DND-41 (cell line): ENCODE measurements at places on chromosomes 2 and 18.

DNA sequence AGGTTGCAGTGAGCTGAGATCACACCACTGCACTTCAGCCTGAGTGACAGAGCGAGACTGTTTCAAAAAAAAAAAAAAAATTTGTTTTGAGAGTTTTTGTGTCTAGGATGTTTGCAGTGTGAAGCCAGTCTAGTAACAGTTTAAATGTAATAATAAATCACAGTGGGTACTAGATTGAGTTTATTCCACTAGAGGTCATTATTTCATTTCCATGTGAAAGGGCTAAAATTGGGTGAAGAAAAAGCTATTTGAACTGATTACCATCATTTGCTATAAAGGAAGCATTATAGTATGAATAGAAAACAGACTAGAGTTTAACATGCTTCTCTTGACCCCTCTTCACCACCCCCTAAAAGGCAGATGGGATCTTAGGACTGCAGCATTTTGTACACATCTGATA, 20.3 kb downstream of the SNRPD1 start:
- no peaks in the 10 kb centered on the region for H3K4me1 ChIP-seq
- no peak overlapping the region for H3K4me3 ChIP-seq
- no peak overlapping the region for H3K27ac ChIP-seq
- H3K27me3 ChIP-seq = no peaks in the 10 kb centered on the region

GRCh38 chr2:28325173-28325566, 67.5 kb upstream of the FOSL2 start:
- DNase-seq = no peak
- H3K4me1 ChIP-seq = no peaks in the 10 kb centered on the region
- H3K36me3 ChIP-seq = no peaks in the 10 kb centered on the region
- H3K27me3 ChIP-seq = no peaks in the 10 kb centered on the region

GRCh38 chr2:111685342-111685741, 198.7 kb downstream of the ANAPC1 start:
- no peak for DNase-seq
- H3K4me3 ChIP-seq = no peak overlapping the region
- no peak overlapping the region for H3K27ac ChIP-seq
- H3K27me3 ChIP-seq = no peaks in the 10 kb centered on the region
- no peaks in the 10 kb centered on the region for H3K36me3 ChIP-seq
- H3K4me1 ChIP-seq = no peaks in the 10 kb centered on the region

- no peaks in the 10 kb centered on the region for H3K4me1 ChIP-seq
- no peaks in the 10 kb centered on the region for H3K27me3 ChIP-seq
- no peak for DNase-seq
- no peak overlapping the region for H3K4me3 ChIP-seq
Observed at GRCh38 chr2:206311026-206311425, 36.6 kb downstream of the ZDBF2 start.

DNA sequence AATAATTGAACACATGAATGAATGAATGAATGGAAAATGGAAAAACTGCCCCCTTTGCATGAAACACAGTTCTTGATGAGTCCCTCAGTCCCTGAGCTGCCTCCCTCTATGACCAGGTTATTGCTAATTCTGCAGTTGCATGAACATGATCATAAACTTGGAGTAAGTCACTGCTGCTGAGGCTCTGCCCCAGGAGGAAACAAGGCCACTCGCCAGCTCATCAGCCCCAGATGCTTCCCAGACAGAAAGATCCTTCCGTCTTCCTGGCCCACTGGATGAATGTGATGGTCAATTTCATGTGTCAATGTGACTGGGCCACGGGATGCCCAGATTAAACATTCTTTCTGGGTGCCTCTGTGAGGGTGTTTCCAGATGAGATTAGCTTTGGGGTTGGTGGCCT, 16.4 kb downstream of the GPR45 start:
- no peak overlapping the region for H3K4me3 ChIP-seq
- no peaks in the 10 kb centered on the region for H3K4me1 ChIP-seq
- no peaks in the 10 kb centered on the region for H3K27me3 ChIP-seq
- H3K36me3 ChIP-seq = no peaks in the 10 kb centered on the region

DNA sequence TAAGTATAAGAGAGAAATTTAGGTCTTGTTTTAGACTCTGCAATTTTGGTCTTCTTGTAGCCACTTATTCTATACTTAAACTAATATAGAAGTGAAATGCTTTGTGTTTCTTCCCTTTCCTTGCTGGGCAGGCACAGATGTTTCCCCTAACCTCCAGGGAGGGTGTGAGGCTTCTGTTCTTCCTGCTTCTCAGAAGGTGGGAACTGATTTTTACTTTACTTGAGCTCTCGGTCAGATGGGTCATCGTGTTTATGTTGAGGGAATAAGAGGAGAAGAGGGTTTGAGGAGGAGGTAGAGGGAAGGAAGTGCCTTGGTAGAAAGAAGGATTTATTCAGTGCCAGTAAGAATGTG, 92.5 kb upstream of the CXCR4 start:
- no peaks in the 10 kb centered on the region for H3K27me3 ChIP-seq
- H3K4me1 ChIP-seq = 0 out of 2 replicates have a peak, but pooled peaks cover 6% of the 10 kb centered on the region
- DNase-seq = no peak

DNA sequence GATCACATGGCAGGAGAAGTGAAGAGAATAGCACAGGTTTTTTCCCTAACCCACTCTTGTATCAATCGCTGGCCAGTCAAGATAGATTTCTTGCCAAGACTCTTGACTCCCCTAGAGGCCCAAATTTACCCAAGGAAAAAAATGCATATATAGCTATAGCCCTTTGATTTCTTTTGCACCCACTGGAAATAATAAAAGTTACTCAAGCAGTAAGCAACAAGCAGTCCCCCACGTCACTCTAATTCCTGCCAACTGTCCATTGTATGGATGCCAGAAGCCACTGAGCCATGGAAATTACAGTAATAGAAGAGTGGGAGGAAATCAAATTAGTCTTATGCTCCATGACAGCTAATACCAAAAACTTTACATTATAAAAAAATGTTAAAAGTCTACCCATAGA, 125.3 kb upstream of the SLC39A10 start:
- H3K27ac ChIP-seq = peak overlapping the region; percentile 97
- DNase-seq = no peak
- no peaks in the 10 kb centered on the region for H3K27me3 ChIP-seq
- H3K4me3 ChIP-seq = peak overlapping the region; percentile 57

DNA sequence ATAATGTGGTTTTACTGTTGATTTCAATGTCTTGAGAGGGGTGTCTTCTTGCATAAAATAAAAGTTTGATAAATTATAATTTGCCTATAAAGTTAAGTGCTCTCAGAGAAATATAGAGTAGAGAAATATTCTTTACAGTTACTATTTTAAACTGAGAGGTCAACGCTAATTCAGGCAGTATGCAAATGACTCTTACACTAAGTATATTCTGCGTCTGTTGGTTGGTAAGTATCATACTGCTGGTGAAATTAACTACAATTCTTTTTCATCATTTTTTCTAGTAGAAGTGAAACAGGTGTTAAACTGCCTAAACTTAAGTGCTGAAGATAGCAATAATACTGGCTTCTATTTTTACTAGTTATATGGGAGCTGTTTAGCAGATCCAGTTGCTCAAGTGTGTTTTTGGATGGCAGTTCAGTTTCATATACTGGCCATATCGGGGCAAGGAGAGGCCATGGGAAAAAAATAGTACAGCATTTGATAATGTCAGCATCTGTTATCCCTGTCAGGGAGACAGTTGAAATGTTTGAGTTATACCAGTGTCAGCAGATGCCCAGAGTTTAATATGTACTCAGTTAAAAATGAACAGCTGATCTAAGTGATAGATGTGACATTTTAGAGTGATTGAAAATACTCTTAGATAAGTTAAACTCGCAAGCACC, 86.2 kb downstream of the MIB1 start:
- no peaks in the 10 kb centered on the region for H3K27me3 ChIP-seq
- H3K4me1 ChIP-seq = no peaks in the 10 kb centered on the region
- H3K4me3 ChIP-seq = no peak overlapping the region
- no peak for DNase-seq
- H3K36me3 ChIP-seq = peaks cover 5% of the 10 kb centered on the region; the same call in 1 of the 2 replicates
- H3K27ac ChIP-seq = no peak overlapping the region

DNA sequence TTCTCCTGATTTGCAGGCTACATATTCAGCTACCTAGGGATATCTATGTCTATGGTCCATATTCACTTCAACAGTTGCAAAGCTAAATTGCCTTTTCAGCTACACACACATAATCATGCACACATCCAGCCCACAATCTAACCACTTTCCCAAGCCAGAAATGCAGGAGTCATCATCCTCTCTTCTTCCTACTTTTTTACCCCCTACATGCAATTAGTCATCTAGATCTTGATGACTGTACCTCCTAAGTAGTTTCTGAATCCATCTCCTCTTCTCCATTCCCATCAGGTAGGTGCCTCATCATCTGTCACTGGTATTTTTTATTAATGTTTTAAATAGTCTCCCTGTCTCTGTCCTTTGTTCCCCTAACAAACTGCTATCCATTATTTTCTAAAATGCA, 23.7 kb upstream of the SPRED2 start:
- DNase-seq = no peak
- peaks cover 10% of the 10 kb centered on the region for H3K27me3 ChIP-seq
- H3K36me3 ChIP-seq = no peaks in the 10 kb centered on the region

- H3K4me1 ChIP-seq = no peaks in the 10 kb centered on the region
- H3K36me3 ChIP-seq = no peaks in the 10 kb centered on the region
- peaks cover 8% of the 10 kb centered on the region for H3K27me3 ChIP-seq
- H3K4me3 ChIP-seq = no peak overlapping the region
- no peak overlapping the region for H3K27ac ChIP-seq
Observed at GRCh38 chr2:236289766-236290462, 25.7 kb upstream of the ASB18 start.

GRCh38 chr18:78494204-78495085, 485.2 kb upstream of the SALL3 start:
- no peaks in the 10 kb centered on the region for H3K27me3 ChIP-seq
- H3K4me3 ChIP-seq = no peak overlapping the region
- no peaks in the 10 kb centered on the region for H3K36me3 ChIP-seq
- no peak overlapping the region for H3K27ac ChIP-seq
- H3K4me1 ChIP-seq = no peaks in the 10 kb centered on the region

DNA sequence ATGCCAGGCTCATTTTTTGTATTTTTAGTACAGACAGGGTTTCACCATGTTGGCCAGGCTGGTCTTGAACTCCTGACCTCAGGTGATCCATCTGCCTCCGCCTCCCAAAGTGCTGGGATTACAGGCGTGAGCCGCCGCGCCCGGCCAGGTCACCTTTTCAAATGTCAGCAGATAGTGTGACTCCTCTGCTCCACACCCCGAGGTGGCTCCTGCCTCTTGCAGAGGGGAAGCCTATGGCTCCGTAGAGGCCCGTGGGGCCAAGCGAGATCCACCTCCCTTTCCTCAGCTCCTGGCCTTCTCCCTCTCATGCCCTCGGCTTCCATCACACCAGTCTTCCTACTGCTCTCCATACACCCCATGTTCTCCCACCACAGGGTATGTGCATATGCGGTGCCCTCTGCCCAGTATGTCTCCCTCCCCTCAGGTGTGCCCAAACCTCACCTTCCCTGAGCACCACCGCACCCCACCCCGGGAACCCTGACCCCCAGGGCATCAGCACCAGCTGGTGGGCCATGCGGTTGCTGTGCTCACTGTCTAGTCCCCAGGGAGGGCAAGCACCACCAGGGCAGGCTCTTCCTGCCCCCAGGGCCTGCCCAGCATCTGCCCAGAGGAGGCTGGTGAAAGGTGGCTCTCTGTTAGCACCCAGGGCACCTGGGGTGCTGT, 10.7 kb downstream of the GPR17 start:
- H3K27me3 ChIP-seq = no peaks in the 10 kb centered on the region
- no peaks in the 10 kb centered on the region for H3K36me3 ChIP-seq

DNA sequence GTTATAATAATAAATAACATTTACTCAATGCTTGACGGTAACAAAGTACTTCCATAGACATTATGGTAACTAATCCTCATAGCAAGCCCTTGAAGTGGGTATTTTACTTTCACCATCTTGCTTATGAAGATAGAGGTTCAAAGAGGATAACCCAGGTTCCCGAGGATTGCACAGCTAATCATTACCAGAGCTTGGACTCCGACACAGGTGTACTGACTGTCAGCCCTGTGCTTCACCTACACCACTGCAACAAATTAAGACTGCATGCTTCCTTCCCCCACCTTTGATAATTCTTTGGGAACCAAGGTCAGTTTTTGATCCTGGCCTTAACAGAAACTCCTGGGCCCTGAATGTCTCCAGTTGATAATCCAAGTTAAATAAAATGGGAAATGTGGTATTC, 48.9 kb downstream of the FAM98A start:
- H3K4me3 ChIP-seq = no peak overlapping the region
- H3K27ac ChIP-seq = no peak overlapping the region
- no peak for DNase-seq
- no peaks in the 10 kb centered on the region for H3K27me3 ChIP-seq

DNA sequence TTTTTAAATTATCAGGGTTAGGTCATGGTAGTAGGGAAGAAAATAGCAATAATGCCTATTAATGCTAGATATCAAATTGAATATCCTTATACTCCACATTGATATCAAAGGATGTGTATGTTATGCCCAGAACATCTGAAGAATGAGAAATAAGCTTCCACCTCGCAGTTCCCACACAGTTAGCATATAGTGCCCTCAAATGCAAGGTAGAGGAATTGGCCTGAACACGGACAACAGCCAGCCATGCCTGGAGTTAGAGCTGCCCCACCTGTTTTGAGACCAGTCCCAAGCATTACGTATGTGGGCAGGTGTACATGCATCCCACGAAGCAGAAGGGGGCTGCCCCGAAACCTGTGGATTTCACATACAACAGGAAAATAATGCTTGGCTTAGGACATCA, 79.6 kb downstream of the SUMO1 start:
- no peaks in the 10 kb centered on the region for H3K4me1 ChIP-seq
- no peak for DNase-seq
- no peak overlapping the region for H3K27ac ChIP-seq
- H3K36me3 ChIP-seq = no peaks in the 10 kb centered on the region

GRCh38 chr2:28654663-28655320, 96.8 kb upstream of the PPP1CB start:
- H3K4me3 ChIP-seq = no peak overlapping the region
- peaks cover 2% of the 10 kb centered on the region for H3K27me3 ChIP-seq
- no peak for DNase-seq
- no peaks in the 10 kb centered on the region for H3K36me3 ChIP-seq

- H3K36me3 ChIP-seq = no peaks in the 10 kb centered on the region
- peak; percentile 54 for DNase-seq
- H3K27me3 ChIP-seq = no peaks in the 10 kb centered on the region
- no peak overlapping the region; the same call in 1 of the 2 replicates for H3K4me3 ChIP-seq
Observed at GRCh38 chr18:11512096-11513025, 97.0 kb upstream of the SLC35G4 start.

- H3K27ac ChIP-seq = no peak overlapping the region
- no peaks in the 10 kb centered on the region for H3K4me1 ChIP-seq
- peaks cover 3% of the 10 kb centered on the region for H3K27me3 ChIP-seq
- no peak overlapping the region for H3K4me3 ChIP-seq
Observed at GRCh38 chr2:65880436-65880835, 448.0 kb upstream of the SPRED2 start.

DNA sequence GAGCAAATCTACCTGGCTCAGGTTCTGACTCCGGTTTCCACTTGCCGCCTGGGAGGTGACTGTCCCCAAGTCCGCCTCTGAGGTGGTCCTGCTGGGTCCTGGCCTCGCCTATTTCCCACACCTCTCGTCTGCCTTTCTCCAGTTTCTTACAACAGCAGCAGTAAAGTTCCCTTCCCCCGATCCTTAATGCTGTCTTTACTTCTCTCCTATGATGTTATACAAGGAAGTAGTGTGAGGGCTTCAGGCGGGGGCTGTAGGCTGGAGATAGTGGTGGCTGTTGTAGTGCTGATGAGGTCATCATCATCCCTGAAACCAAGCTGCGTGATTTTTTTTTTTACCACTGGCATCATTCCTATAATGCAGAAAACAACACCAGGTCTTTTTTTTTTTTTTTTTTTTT, 18.9 kb downstream of the TGIF1 start:
- H3K4me3 ChIP-seq = no peak overlapping the region
- H3K4me1 ChIP-seq = 0 out of 2 replicates have a peak, but pooled peaks cover 3% of the 10 kb centered on the region
- H3K27me3 ChIP-seq = no peaks in the 10 kb centered on the region
- no peaks in the 10 kb centered on the region for H3K36me3 ChIP-seq
